HuH-7 (cell line): ENCODE measurements at places on chromosomes 11 and 22.

DNA sequence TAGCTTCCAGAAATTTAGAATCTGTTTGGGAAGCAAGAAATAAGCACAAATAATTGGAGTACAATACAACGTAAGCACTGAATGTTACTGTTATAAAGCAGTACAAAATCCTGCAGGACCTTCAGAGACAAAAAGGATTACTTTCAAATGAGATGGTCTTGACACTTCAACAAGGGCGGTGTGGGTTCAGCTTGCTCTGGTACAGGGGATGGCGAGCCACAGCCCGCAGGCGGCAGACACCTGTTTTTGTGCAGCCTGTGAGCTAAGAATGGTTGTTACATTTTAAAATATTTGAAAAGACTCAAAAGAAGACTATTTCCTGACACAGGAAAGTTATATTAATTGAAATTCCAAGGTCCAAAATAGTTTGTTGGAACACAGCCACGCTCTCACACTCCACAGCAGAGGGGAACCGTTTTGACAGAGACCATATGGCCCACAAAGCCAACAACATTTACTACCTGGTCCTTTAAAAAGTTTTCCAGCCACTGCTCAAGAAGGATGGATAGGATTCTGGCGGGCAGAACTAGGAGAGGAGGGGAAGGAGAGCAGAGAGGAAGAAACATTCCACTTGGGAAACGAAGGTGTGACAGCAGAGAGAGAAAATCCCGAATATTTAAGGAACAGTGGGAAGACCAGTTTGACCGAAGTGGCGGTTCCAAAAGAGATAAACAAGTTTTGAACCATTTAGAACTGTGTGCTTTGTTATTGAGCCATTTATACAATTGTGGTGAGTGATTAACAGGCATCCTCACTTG, 6.3 kb downstream of the PRDM10 start:
- no peak for DNase-seq

GRCh38 chr11:1157645-1158591, at the start of gene MUC5AC:
TSS of gene MUC5AC (plus strand) at chr11:1157953. CDS start at chr11:1158000, 47 bp downstream.
- peak; percentile 23 for DNase-seq

DNA sequence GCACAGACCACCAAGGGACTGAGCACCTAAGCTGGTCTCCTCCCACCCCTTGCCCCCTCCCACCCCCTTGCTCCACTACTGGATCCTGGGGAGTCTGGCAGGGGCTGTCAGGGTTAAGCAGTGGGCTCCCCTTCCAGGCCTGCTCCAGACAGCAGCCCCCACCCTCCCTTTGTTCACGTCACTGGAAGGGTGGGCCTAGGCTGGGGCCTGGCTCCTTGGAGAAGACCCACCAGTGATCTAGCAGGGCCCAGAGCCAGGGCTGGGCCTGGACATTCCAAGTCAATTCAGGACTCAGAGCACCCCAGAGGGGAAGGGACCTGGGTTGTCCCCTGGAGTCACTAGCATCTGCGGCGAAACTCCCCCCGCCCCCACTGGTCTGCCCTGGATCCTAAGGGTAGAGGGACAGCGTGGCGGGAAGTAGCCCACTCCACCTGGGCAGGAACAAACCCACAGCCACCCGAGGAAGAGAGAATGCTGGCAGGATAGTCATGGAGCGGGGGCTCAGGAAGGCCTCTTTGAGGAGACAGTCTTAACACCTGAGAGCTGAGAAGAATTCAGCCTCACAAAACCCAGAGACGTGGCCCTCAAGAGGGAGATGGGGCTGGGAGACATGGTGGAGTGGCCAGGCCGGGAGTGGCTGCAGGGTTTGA, 45.8 kb downstream of the IGLL1 start:
- no peak for DNase-seq

- no peak for DNase-seq
Observed at GRCh38 chr22:36010882-36011281, 17.7 kb downstream of the RBFOX2 start.

GRCh38 chr11:9787981-9788521, 124.2 kb downstream of the SWAP70 start:
- no peak for DNase-seq

GRCh38 chr11:110242746-110243145, 53.7 kb downstream of the RDX start:
- DNase-seq: no peak

- DNase-seq: no peak
Observed at GRCh38 chr11:123185326-123185725, 9.7 kb downstream of the CLMP start.

DNA sequence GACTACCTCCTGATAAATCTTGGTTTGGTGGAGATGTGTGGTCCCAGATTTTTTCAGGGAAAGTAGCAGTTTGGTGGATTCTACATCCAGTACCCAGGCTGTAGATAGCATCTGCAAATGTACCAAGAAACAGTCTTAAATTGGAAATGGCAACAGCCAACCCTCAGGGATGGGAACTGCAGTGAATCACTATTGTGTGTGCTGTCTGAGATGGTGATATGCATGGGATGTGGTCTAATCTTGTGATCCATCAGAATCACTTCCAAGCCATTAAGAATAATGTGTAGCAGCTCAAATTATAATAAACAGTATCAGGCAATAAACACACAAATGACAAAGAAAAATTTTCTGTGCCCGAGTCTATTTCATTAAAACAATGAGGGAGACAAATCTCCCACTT, 3.4 kb downstream of the OLFML1 start:
- no peak for DNase-seq

GRCh38 chr11:92424281-92424680, 199.7 kb downstream of the FAT3 start:
- no peak for DNase-seq
